Epithelial cell of proximal tubule (primary cell): ENCODE measurements at places on chromosomes 6 and 20.

DNA sequence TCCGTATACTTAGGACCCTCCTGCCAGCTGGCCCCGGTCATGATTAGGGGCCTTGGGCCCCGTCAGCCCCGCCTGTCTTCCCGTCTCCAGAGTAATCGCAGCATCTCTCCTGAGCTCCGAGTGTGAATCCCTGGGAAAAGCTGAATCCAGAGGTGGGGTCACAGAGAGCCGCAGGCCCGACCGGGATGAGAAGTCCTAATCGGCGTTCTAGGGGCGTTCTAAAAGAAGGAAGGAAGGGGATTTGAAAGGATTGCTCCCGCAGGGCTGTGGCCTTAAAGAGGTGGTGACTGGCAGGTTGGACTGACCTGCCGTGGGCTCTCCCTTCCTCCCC is 371 bp downstream of the HMGN4 start:
- DNase-seq, result no peak

GRCh38 chr6:110412360-110412759 is 3.0 kb downstream of the DDO start:
- DNase-seq, result no peak

DNA sequence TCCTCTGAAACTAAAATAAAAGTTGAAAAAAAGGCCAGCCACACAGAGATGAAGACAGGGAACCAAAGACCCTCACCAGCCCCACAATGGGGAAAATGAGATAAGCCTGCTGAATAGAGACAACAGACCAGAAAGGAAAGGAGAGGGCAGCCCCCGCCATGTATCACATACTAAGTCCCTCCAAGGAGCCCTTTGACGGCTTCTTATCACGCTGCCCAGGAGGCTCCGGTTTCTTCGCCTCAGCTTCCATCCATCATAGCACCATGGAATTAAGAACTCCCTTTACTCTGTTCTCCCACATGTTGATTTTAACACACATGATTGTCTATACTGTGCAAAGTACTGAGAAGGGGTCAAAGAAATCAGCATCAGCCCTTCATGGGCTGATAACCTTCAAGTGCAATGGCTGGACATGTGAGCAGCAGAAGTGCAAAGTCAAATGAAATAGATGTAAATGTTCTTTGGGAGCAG is 54.9 kb downstream of the MAP3K5 start:
- DNase-seq, result no peak

GRCh38 chr6:14747881-14748520 is 497.9 kb upstream of the JARID2 start:
- DNase-seq, result no peak

- DNase-seq, result no peak
Observed at GRCh38 chr20:52142757-52143156, 48.8 kb downstream of the ZFP64 start.
